ENCODE measurements at places on chromosomes 7 and 10.

DNA sequence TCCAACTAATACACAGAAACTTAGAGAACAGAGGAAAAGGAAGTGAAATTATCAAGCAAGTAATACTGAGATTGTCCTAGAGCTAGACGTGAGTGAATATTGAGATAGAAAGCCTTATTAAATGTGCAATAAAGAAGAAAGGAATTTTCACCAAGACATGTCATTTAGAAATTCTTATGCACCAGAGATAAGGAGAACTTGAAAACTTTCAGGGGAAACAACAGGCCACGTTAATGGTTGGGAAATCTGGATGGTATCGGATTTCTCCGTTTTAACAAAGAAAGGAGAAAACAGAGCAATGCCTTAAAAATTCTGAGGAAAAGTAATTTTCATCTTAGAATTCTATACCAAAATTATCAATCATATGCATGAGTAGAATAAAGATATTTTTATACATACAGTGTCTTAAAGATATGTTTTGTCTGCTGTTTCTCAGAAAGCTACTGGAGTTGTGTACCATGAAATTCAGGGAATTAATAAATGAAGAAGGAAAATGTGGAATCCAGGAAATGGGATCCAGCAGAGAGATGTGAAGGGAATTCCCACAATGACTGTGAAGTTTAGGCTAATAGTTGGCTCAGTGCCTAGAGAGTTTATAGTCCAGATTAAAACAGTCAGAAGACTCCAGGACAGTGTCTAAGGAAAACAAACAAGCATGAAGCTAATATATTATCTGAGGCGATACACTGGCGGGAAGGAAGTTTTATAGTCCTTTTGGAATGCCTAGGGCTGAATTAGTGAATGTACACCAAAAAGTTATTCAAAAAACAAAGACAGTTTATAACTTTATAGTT, 159.5 kb downstream of the PPP1R9A start:
- peak; percentile 32 for DNase-seq

DNA sequence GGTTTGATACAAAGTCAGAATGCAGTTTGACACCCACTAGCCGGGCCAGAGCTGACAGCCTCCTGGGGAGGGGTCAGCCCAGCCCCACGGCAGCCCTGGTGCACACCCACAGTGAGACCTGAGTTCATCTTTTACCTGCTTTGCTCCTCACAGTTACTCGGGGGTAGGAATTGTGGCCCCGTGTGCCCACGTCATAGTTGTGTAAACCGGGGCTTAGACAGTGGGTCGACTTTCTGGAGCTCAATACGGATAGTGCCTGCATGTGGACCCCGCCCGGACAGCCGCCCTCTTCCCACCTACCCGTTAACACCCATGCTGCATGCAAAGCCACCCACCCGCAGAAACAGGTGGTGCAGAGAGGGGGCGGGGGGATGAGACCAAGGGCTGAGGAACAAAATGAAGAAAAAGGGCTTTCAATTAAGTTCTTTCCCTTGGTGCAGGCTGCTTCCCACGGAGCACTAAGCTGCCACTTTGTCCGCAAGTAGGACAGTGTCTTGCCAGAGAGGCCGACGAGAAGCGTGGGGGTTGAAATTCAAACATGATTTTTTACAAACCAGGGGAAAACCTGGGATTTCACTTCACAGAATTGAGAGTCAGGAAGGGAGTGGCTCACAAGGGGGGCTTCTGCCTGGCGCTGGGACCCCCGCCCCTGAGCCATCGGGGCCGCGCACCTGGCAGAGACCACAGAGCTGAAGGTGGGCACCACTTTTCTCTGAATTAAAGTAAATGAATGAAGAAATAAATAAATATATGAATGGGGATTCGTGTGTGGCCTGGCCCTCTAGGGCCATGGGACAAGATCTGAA, 24.6 kb upstream of the FOXL3 start:
- DNase-seq: no peak

GRCh38 chr7:25255611-25256332, 27.5 kb upstream of the NPVF start:
- no peak for DNase-seq

- DNase-seq: no peak
Measured at GRCh38 chr7:106092204-106092603, 19.9 kb downstream of the SYPL1 start.

- DNase-seq: no peak
Measured at GRCh38 chr10:76881477-76882220, 756.0 kb downstream of the KCNMA1 start.

DNA sequence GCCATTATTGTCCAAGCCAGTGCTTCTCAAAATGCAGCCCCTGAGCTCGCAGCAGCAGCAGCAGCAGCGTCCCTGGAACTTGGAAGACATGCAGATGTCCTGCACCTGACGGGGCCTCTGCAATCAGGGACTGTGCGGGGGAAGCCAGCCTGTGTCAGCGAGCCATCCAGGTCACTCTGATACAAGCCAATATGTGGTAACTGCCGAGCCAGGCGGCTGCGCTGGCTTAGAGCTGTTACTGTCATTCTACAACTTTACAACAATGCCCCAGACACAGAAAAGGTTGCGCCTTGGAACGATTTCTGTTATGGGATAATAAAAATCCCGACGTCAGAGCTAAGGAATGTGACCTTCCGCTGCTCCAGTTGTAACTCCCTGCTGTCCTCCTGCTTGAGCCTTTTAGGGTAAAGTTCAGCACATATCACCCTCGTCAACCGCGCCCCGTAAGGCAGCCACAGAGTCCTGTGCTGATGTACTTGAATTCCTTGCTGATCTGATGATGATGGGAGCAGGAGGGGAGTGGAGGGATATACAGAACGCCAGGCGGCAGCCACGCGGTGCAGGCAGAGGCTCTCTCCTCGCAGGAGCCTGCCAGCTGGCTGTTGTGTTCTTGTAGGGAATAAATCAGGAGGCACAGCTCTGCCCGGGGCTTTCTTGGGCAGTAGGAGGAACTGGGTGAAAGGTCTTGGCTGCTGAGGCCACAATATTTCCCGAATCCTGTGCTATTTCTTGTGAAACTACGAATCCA, 20.0 kb upstream of the CRYGN start:
- peak; percentile 72 for DNase-seq

DNA sequence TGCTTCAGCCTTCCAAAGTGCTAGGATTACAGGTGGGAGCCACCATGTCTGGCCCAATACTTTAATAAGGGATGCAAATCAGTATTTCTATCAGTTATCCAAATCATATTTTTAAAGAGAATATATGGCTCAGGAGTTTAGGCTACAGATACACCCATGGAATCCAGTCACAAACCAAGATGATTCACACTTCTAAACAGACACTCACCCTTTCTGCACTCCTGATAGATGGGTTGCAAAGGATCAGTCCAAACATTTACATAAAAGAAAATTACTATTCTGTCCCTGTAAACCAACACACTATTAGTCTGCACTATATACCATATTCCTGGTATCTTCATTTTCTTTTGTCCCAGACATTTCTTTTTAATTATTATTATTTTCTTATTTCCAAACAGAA, 2.2 kb downstream of the MORN4 start:
- DNase-seq: no peak

- no peak for DNase-seq
Measured at GRCh38 chr10:122185643-122186042, 85.5 kb upstream of the BTBD16 start.

DNA sequence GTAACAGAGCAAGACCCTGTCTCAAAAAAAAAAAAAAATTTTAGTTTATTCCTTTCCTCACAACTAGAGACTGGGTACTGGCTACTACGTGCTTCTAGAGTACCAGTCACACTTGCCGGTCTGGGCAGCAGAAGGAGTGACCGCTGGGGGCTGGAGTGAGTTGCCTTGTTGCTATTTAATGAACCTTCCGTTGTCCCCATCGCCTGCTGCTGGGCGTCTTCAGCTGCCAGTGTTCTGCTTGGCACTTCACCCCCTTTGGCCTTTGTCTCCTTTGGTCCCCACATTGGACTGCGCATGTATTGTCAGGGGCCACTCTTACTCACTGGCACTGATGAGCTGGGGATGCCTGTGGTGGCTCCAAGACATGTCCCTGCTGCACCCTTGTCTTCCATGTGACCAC, 110.6 kb downstream of the CLEC2L start:
- no peak for DNase-seq

DNA sequence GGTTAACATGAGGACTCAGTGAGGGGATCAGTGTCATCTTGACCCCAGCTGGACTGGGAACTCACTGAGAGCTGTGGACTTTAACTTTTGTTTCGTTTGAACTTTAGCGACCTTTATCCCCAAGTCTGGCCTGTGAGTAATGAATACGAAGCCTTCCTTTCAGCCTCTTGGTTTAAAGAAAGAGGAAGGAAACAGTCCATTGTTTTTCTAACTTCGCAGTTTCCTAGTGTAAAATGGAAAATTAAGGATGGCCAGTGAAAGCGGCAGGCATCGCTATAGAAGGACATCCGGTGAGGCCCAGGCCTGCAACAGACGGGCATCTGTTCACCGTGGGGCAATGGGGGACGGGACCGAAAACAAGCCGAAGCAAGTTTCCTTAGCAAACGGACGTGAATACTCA, 44.1 kb upstream of the ADO start:
- no peak for DNase-seq

GRCh38 chr10:62040881-62041280, 139.4 kb downstream of the ARID5B start:
- no peak for DNase-seq

GRCh38 chr10:122894261-122894944, 15.0 kb upstream of the FAM24B start:
- DNase-seq: no peak

DNA sequence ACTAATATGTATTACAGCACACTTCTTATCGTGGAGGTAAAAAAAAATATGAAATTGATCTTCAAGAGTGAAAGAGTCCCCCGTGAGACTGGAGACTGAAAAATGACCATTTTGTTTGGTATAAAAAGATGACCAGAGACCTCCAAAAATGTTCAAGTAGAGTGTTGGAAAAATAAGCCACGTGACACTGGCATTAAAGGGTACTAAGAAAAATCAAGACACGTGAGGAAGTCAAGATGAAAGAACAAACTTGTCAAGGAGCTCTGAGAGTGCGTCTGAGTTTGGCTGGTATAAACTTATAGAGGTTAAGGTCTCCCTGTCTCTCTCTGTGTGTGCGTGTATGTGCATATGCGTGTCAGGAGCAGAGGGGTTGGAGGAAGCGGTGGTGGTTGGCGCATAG, 362.7 kb upstream of the COBL start:
- DNase-seq: no peak

- no peak for DNase-seq
Measured at GRCh38 chr10:60397792-60398191, 8.1 kb upstream of the ANK3 start.

- DNase-seq: no peak
Measured at GRCh38 chr7:136891850-136892249, 23.4 kb downstream of the CHRM2 start.

DNA sequence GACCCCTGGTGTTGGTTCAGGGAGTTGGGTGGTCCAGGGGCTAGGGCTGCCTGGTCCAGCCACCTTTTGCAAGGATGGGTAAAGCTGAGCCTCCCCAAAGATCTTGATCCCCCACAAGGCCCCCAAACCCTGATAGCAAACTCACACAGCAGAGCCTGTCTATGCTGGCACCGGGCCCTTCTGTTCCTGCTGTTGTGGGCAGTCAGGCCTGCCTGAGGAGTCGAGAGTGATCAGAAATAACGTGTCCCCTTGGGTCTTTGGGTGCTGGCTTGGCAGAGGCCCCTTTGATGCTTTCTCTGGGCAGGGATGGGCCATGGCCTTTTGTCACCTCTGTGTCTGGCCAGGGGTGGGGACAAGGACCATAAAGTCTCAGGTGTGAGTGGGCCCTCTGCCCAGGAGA, 715 bp upstream of the MUC12 start:
- DNase-seq: no peak

- DNase-seq: peak; percentile 66
Measured at GRCh38 chr10:72335394-72336258, 19.1 kb downstream of the DNAJB12 start.

DNA sequence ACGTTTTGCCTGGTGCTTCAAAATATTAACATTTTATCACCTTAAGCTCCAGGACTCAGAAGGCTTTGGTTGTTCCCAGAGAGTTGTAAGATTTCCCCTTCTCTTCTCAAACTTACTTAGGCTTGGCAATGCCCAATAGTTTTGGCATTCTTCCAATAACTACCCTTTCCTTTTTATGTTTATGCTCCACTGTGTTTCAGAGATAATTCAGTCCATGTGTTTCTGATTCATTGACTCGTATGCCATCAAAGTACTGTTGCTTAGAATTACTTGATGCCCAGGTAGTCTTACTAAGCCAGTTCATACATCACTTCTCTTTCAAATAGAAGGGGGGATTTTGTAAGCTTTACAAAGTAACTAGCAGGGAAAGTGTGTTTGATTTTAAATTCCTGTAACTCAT, 66.6 kb downstream of the AGMO start:
- no peak for DNase-seq

DNA sequence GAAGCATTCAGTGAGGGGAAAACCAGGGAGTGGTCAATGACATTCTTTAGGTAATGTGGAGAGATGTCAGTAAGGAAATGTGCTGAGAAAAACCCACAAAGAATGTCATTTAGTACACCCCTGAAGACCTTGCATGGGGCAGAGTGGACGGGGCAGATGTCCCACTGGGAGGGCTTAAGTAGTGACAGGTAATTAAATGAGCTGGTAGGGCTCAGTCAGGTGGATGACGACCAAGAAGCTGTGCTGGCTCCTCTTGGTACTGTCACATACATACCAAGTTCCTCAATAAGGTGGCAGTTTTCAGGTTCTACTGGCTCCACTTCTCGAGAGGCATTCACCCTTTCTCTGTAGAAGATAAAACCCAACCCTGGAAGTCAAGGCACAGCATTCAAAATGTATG, 1.8 kb downstream of the PON3 start:
- no peak for DNase-seq

DNA sequence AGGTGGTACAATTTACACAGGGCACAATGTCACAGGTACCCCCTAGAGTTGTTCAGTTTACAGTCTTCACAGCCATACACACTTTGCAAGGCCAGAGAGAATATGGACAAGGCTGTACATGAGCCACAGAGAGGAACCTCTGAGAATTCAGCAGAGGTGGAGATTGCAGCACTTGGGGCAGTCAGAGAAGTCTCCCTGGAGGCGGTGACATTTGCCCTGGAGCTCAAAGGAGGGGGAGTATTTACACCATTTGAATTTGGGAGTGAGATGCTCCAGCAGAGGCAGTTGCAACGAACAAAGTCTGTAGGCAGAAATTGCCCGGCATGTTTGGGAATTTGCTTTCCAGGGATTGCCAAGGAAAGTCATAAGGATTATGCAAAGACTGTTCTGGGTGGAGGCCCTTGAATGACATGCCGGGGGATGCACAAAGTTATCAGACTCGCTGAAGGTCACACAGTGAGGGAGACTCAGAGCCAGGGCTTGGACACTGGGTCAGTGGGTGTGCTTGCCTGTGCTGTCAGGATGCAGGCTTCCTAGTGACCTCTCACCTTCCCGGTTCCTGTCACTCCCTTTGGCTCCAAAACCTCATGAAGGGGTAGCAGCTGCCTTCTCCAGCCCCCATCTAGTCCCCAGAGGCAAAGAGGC, 160.7 kb upstream of the PCBD1 start:
- DNase-seq: no peak

DNA sequence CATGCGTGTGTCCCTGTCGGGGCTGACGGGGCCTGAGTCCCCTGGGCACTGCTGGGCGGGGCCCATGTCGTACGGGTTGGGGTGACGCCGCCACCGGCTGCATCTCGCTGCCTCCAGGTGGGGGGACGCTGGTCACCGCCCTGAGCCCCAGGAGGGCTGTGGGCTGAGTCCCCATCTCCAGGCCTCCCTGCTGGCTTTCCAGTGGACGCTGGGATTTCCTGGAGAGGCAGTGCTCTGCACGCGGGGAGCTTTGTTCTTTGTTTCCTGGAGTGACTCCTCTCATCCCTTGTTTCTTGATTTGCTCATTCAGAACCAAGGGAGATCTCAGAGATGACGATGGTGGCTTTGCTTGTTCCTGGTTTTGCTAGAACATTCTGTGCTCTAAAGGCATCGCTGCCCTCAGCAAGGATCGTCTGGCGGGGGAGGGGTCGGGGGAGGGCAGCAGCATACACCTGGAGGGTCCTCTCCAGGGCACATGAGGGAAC, 21.0 kb downstream of the PWWP2B start:
- DNase-seq: no peak
